ENCODE measurements at places on chromosomes 6 and 20. TPM values are rescaled to one million over a fixed set of nuclear protein-coding genes. Genes with fewer than 3 reads are reported as not detected.

Gene KIAA1755
- 31.9 TPM for polyA plus RNA-seq

Gene CDSN
- not detected for polyA plus RNA-seq

Gene ACTL10
- polyA plus RNA-seq, result 0.63 TPM

Gene CFAP61
- polyA plus RNA-seq, result 0.18 TPM

Gene ANGPT4
- not detected for polyA plus RNA-seq

Gene SLA2
- polyA plus RNA-seq, result not detected

Gene PHIP
- polyA plus RNA-seq, result 2.9 TPM

Gene IL17A
- polyA plus RNA-seq, result not detected

Gene RNF144B
- 4.9 TPM for polyA plus RNA-seq

Gene SAMD3
- not detected for polyA plus RNA-seq

Gene SFTA2
- polyA plus RNA-seq, result not detected

Gene AGER
- polyA plus RNA-seq, result 16.5 TPM

Gene TOX2
- 1.1 TPM for polyA plus RNA-seq

Gene SNRPB2
- polyA plus RNA-seq, result 63.9 TPM

Gene AKAP7
- 5.4 TPM for polyA plus RNA-seq

Gene NUP43
- 3.6 TPM for polyA plus RNA-seq

Gene PRR18
- polyA plus RNA-seq, result not detected

Gene BNIP5
- polyA plus RNA-seq, result 2.3 TPM

Gene TMEM217
- 0.54 TPM for polyA plus RNA-seq

Gene TAF8
- 15.0 TPM for polyA plus RNA-seq

Gene DNAH8
- not detected for polyA plus RNA-seq

Gene COL9A3
- 0.77 TPM for polyA plus RNA-seq

Gene CRISP3
- polyA plus RNA-seq, result not detected

Gene MDFI
- 0.13 TPM for polyA plus RNA-seq

Gene MYCT1
- 0.59 TPM for polyA plus RNA-seq

Gene PHACTR3
- not detected for polyA plus RNA-seq

Gene CLPSL1
- polyA plus RNA-seq, result not detected

Gene ABRACL
- polyA plus RNA-seq, result 17.9 TPM

Gene DSP
- polyA plus RNA-seq, result 22.8 TPM

Gene LTB
- 2.5 TPM for polyA plus RNA-seq

Gene OR2B6
- not detected for polyA plus RNA-seq

Gene EBF4
- 30.3 TPM for polyA plus RNA-seq

Gene LAMP5
- 0.75 TPM for polyA plus RNA-seq

Gene ZC2HC1B
- polyA plus RNA-seq, result not detected

Gene SPO11
- polyA plus RNA-seq, result not detected

Gene HSPA1L
- 2.1 TPM for polyA plus RNA-seq

Gene EZR
- polyA plus RNA-seq, result 127 TPM

Gene HDAC2
- 42.3 TPM for polyA plus RNA-seq

Gene ADGRF5
- polyA plus RNA-seq, result 3.8 TPM

Gene FAM162B
- polyA plus RNA-seq, result not detected

Gene HAO1
- polyA plus RNA-seq, result not detected

All from aorta (tissue), 5 donors.